ENCODE measurements at places on chromosomes 7 and 10.

- DNase-seq = no peak
Measured at GRCh38 chr10:59907537-59907917, 1.2 kb upstream of the CCDC6 start.

DNA sequence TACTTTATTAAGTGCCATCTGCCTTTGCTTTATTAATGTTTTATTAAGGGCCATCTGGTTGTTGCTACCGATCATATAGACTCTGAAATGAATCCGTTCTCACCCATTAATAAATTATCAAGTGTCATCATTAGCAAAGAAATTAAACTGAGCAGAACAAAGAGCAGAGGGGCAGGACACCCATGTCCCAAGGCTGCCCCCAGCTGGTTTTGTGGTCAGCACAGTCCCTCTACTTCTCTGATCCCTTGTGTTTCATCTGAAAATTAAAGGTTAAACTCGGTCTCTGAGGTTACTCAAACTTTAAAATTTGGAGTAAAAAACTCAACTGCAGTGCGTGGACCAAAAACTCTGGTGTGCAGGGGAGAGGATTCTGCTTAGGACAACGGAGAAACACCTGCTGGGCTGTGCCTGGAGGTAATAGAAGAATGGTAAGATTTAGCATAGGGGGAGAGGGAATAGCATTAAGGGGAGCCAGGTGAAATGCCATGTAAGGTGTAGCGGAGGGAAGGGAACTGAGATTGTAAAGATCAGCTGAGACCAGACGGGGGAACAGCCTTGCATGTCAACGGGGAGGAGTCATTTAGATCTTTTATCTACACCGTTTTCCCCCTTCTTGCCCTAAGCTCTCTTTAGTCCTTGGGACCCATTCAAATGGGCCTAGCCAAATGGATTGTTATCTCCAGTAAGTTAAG lies 10.8 kb upstream of the GSDME start:
- DNase-seq = no peak

DNA sequence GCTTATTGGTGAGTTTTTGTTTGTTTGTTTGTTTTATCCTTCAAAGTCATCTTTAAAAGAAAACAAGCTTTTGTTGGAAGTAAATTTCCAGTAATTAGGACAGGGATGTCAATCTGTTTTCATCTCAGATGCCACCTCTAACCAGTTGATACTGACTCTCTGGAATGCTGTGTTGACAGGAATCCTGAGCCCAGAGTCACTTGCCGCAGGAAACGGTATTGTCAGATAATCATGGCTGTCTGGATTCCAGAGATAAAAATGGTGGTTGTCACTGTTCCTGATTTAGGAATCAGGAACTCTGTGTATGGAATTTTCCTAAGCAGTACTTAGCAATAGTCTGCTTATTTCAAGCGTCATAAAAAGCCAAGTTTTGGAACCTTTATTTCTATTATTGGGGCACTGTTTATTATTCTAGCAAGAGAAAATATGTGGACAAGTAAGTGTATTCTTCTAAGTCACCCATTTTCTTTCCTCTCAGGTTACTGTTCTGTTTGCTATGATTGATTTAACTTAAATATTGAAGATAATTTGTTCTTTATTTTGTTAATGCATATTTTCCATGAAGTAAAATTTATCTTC lies 39.2 kb downstream of the CDC123 start:
- no peak for DNase-seq

DNA sequence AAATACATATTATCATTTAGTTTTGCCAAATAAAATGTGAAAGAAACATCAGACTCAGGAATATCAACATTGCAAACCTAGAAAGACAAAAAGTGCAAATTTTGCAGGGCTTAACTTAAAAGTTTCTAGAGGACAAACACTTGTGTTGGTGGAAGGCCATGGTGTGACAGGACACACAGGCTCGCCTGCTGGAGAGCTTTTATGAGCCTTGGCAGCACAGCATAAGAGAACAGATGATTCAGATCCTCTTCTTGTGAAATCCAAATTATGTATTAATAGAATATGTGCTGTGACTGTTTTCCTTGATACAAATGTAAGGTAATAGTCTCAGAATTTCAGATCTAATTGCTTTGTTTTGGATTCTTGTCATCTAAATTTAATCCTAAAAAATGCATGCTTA lies 72.9 kb upstream of the ABCB5 start:
- no peak for DNase-seq

All from CD8-positive, alpha-beta T cell (primary cell).